ENCODE measurements at places on chromosomes 2 and 18.

- no peak for DNase-seq
Measured at GRCh38 chr2:4791488-4791887, 900.7 kb upstream of the SOX11 start.

DNA sequence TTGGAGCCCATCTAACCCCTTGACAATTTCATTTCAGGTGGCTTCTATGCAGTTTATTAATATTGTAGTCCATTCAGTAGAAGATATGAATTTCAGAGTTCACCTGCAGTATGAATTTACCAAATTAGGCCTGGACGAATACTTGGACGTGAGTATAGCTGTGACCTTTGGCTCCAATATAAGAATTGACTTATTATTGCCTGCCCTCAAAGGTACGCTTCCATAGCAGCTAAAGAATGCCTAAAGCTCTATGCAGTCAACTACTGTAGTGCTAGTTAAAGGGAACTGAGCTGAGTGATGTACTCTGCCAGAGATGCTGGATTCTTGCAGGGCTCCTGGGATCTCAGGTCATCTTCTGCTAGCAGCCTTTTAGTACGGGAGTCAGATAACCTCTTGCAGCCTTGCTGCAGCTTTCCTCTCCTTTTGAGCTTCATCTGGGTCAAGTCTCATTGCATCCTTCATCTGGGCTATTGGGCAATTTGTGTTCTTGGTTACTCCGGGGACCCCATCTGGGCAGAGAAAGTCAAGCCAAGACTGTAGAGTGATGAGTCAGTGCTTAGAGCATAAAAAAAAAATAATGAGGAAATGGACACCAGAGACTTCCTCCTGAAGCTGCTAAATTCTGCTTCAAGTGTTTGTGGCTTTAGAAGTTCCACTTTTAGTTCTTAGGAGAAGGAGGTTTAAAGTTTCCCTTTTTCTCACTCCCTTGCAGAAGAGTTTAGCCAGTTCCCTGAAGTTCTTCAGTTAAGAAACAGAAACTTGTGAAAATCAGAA, 105.6 kb downstream of the PRPF40A start:
- DNase-seq = peak; percentile 0

- no peak for DNase-seq
Measured at GRCh38 chr18:23422751-23423418, 30.2 kb upstream of the RIOK3 start.

GRCh38 chr2:54617409-54617808, 106.1 kb upstream of the EML6 start:
- DNase-seq = no peak

DNA sequence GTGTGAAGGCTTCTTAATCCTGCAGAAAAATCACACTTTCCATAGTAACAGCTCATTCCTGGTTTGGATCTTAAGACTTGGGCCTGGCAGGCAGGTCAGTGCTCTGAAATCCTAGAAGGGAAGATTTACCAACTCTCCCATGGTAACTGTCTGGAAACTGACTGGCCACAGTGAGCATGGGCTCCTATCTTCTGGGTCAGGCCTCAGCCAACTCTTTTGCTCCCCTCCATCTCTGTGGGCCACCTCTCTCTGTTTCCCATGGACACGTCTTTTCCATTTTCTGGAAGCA, 86.7 kb downstream of the ACAA2 start:
- DNase-seq = no peak

DNA sequence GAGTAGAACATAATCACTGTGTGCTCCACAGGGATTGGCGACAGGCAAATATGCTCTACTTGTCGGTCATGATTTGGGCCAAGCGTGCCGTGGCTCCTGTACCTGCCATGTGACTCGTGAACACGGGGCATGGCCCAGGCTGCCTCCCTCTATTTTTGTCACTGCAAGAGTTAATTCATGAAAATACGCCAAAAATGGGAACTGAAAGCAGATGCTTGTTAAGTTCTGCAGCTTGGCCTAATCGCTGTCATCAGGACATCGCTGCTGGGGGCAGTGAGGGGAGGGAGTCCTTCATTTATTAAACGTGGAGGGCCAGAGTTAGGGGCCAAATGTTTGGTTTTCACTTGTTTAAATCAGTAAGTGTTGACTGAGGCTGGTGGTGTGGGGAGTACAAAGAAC, 177.8 kb downstream of the BCL2 start:
- DNase-seq = no peak

- DNase-seq = no peak
Measured at GRCh38 chr18:56574861-56575260, 63.5 kb downstream of the TXNL1 start.

GRCh38 chr2:134623796-134624195, 95.0 kb downstream of the TMEM163 start:
- no peak for DNase-seq

DNA sequence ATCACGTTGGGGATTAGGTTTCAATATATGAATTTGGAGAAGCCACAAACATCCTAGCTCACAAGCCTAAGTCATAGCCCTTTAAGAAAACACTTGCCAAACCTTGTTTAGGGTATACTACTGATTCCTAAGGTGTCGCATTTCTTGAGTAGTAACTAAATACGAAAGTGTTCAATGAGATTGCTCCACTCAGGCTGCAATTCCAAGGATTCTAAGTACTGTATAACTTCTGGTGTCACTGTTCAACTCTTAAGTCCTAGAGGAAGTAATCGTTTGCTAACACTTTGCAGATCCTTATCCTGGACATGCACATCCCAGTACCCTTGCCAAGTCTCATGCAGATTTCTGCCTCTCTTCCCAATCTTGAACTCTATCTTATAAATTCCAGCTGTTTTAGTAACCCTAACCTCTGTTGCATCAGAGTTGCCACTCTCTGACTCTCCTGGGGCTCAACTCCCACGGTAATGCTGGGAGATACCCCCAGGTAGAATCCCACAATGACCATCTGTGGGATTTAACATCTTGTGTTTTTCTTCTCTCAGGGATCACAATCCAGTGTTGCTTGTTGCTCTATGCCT, 122.4 kb downstream of the HIBCH start:
- no peak for DNase-seq

DNA sequence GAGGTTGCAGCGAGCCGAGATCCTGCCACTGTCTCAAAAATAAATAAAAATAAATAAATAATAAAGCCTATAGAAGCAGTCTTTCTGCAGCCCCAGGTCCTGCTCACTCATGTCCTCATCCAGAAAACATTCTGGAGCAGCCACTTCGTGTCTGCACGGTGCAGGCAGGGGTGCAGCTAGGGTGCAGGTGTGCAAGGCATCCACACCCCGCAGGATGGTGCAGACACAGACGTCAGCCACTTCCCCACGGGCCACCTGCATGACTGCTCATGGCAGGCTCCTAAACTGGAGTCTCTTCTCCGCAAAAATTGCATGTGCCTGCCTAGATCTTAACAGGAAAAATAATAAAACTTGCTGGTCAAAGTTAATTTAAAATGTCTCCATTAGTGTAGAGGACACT, 80.2 kb upstream of the SNTG2 start:
- no peak for DNase-seq

- DNase-seq = no peak
Measured at GRCh38 chr2:238255151-238255551, 15.3 kb upstream of the HES6 start.

DNA sequence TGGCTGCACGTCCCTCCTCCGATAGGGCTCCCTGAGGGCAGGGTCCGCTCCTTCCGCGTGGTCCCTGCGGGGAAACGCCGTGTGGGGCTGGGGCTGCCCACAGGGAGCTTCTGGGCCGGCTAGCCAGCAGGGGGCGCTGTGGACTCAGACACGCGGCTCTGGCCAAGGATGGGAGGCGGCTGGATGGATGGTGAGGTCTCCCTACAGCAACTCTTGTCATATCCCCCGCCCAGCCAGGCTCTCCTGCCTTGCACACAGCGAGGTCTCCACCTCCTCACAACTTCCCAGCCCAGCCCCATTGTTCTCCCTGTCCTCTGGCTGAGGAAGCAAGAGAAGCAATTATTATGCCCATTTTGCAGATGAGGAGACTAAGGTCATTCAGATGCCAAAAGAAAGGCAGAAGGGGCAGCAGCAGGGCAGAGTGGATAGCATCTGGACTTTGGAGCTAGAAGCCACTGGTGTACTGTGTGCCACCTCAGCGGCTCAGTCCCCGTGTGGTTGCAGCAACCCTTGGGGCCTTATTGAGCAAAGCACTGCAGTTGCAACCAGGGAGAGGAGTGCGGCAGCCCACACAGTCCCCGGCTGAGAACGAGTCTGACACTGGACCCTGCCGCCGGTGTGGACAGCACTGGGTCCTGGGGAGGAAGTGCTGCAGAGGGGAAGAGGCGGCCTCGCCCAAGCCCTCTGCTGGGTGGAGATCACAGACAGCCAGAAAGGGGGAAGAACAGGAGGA, 99.0 kb downstream of the ZFP36L2 start:
- peak; percentile 60 for DNase-seq

DNA sequence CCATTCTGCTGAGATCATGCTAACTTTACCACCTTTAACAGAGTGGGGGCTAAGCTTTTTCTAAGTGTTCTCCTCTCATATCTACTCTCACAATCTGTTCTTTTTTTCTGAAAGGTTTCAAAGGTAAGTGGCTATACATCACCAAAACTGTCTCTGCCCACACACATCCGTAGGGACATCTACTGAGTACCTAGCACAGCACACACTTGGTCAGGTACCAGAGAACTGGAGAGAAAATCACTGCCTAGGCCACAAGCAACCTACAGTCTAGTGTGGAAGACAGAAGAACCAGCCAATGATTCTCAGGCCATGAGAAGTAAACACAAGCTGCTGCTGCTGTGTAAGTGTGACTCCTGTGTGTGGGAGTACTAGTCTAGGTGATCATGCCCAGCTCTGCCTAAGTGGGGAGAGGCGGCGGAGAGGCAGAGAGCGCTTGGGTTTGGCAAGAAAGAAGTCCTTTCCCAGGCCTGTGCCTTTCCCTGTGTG, 176.1 kb upstream of the ZFP36L2 start:
- DNase-seq = no peak

DNA sequence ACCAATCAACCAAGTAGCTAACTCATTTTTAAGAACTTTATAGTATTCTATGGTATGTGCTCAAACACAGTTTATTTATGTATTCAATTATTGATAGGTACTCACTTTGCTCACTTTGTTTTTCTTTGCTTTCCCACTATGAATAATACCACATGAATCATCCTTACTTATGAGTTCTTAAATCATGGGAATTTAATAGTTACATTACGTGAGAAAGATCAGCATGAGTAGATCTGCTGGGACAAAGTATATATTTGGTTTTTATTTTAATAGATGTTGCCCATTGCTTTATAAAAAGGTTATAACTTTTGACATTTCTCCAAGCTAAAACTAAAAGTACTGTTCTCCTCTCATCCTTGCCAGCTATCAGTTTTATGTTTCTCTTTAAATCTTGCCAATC, 390.7 kb downstream of the LRATD1 start:
- DNase-seq = no peak

- no peak for DNase-seq
Measured at GRCh38 chr2:158686210-158686691, 108.9 kb upstream of the DAPL1 start.

DNA sequence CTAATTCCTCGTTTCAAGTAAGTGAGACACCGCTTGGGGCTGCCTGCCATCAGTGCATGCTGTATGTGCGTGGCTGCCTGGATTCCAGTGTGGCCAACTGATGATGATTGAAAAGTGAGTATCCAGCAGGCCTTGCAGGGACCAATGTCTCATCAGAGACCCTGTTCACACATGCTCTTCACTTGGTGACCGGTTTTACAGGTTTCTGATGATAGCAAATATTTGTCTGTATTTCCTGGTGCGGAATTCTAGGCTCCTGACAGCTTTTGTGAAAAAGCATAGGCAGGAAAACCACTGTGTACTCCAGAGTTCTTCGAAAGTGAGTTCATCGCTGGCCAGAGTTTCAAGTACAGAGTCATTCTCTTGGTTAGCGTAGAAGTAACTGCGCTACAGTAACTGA, 13.8 kb upstream of the YWHAQ start:
- DNase-seq = peak; percentile 97

DNA sequence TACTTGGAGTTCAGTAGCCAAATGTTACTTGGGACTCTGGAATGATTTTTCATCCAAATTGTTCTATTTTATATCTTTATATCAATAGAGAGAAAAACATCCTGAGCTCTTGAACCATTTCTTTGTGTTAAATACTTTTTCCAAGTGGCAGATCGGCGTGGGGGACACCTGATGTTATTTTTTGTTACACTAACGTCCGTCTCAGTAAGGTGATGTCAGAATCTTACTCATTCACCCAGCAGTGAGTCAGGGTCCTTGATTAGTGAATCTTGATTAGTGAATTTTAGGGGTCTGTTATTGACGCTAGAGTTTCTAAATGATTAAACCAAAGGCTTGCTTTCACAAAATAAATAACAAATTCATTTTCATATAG, 1.7 kb downstream of the MIB1 start:
- no peak for DNase-seq

Measured in DMS53 (cell line).